NCI-H510A treated with DMSO at 0.1 percent for 48 hours (cell line): ENCODE measurements at places on chromosomes 3 and 15.

GRCh38 chr3:142724682-142725356 is 985 bp downstream of the TRPC1 start:
- DNase-seq: peak; percentile 38

- no peak for DNase-seq
Measured at GRCh38 chr15:27990521-27991515, 108.3 kb downstream of the OCA2 start.

DNA sequence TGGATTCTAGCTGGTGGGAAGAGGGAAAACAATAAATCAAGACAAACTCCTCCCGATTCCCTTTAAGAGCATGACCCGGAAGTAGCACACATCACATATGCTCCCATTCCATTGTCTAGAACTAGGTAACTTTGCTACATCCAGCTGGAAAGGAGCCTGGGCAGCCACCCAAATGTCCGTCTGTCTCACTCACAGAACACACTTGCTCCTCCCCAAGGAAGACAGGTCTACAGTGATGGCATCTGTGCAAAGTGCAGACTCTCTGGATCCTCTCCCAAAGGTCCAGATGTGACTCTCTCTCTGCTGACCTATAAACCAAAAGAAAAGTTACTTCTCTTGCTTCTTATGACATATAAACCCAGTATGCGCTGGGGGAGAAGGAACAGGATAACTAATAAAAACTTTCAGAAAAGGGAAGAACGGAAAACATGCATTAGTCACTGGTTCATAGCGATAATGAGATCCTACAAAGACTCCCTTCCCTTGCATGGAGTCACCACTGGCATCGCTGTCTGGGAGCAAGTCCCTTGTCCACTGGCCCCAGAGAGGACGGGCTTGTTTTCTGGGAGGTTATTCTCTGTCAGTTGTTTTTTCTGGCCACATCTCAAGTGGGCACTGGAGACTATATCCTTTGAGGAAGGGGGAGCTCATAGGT is 29.8 kb upstream of the EPHB3 start:
- DNase-seq: no peak

DNA sequence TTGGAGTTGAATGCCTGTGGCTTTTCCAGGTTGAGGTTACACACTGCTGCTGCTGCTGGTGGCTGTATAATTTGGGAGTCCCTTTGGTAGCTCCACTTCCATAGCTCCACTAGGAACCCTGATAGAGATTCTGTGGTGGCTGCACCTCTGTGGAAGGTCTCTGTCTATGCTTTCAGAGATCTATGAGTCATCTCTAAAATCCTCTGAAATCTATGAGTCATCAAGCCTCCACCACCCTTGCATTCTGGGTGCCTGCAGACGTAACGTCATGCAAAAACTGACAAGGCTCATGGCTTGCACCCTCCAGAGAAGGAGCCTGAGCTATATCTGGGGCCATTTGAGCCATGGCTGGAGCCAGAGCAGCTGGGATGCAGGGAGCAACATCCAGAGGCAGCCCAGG is 1037.0 kb upstream of the CFAP20DC start:
- no peak for DNase-seq

GRCh38 chr3:118628704-118629341 is 405.8 kb downstream of the IGSF11 start:
- DNase-seq: peak; percentile 71
